ENCODE measurements at places on chromosomes 1 and 21.

- DNase-seq = no peak
Measured at GRCh38 chr1:230185076-230186001, 118.3 kb downstream of the GALNT2 start.

DNA sequence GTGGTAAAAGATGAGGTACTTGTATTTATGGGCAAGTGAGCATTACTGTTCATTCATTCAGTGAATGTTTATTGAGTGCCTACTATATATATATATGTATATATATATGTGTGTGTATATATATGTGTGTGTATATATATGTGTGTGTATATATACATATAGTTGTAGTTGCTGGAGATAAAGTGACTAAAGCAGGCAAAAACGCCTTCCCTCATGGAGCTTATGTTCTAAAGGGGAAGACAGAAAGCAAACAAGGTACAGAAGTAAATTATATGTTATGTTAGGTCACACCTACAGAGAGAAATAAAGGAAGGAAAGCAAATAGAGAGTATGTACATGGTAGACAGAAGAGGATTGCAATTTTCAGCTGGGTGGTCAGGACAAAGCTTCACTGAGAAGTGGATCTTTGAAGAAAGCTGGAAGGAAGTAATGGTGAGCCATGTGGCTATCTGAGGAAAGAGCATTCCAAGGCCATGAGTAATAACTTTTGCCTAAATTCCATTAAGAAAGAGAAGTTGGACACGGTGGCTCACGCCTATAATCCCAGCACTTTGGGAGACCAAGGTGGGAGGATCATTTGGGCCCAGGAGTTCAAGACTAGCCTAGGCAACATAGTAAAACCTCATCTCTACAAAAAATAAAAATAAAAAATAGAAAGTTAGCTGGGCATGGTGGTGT is 33.5 kb upstream of the KLF17 start:
- no peak for DNase-seq

DNA sequence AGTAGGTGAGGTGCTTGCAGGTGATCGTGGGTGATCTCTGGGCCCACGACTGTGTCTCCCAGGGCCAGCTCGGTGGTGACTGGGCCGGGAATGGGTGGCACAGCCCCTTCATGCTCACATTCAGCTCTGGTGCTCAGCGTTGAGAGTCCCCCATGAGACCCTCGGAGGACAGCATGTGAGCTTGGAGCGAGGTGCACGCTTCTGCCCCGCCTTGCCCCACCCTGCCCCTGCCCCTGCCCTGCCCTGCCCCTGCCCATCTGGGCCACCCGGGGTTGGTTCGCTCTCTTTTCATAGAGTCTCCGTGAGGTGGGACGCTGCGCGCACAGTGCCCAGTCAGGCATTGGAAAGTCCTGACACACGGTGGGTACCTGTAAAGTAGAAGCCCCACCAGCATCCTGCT is 75.3 kb upstream of the ACTL8 start:
- no peak for DNase-seq

GRCh38 chr1:159509440-159510228 is 26.2 kb downstream of the OR10J5 start:
- DNase-seq = no peak

GRCh38 chr1:178072326-178072725 is 21.6 kb upstream of the RASAL2 start:
- no peak for DNase-seq

DNA sequence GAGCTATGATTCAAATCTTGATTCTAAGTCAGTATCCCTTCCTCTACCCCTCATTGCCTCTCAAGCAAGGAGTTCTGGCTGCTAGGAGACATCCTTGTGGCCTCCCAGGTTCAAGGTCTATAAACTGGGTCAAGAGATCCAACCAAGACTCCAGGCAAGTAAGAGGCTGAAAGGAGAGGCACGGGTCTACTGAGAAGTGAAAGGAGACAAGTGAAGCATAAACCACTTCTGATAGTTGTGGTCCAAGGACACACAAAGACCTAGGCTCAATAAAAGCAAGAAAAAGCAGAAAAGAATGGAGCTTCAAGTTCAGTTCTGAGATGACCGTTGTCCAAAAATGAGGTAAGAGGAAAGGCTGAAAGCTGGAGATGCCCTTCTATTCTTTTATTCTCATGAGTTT is 17.8 kb upstream of the PPP2R5A start:
- no peak for DNase-seq

DNA sequence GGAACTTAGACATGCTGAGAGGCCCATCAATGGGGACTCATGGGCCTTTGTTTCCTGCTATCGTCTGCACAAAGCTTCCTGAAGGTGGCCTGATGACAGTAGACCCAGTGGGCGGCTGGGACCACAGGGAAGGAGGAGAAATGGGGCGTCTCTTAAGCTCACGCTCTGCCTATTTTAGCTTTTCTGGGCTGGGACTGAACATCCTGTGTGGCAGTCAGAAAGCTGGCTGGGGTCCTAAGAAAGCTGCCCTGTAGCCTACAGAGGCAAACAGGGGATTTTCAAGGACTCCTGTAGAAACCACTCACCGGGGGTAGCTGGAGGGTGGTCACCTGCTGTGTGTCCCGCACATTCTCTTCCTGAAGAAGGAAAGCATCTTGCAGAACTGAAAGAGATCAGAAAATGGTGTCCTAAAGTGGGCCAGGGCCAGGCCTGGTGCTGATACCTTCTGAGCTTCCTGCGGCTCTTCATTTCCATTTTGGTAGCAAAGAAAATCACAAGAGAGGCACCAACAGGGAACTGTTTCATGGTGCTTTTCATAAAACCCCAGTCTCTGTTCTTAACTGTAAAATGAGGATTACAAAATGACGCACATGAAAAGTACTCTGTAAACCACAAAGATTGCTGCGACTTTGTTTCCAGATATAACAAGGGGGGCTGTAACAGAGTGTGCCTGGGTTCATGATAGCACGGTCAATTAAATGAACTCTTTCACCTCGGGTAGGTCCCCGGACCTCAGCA is 8.6 kb downstream of the ZNF496 start:
- DNase-seq = no peak

- no peak for DNase-seq
Measured at GRCh38 chr1:152928671-152929070, 18.3 kb upstream of the SPRR5 start.

DNA sequence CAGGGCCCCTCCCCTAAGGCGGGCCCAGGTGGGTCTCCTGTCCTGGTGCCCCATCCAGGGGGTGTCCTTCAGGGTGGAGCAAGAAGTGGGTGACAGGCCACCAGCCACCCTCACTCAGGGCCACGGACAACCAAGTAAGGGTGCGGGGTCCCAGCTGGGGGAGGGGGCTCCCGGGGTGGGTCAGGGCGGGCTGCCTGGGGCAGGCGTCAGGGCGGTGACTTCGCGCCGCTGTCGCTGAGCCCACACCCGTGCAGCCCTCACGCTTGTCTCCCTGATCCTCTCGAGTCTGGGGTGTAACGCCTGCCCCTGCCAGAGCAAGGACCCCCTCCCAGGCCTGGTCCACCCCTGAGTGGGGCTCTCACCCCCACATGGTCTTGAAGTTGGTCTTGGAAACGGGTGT is 22.2 kb downstream of the ARHGEF16 start:
- no peak for DNase-seq

GRCh38 chr1:156676820-156677615 is at the start of gene NES:
TSS of gene NES (minus strand) at chr1:156677407. CDS start at chr1:156677264, 143 bp downstream.
- DNase-seq = no peak

DNA sequence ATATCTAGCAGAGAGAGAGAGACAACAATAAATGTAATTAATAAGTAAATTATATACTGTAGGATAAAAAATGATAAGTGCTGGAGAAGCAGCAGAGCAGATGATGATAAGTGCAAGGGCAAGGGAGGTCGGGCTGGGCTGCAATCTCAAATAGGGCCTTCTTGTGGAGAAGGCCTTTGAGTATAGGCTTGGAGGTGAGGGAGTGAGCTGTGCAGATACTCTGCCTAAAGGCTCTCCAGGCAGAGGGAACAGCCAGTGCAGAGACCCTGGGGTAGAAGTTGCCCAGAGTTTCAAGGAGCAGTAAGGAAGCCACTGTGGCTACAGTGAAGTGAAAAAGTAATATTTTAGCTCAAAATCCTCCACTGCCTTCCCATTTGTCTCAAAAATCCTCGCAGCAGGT is 59.2 kb upstream of the HTR1D start:
- DNase-seq = no peak

DNA sequence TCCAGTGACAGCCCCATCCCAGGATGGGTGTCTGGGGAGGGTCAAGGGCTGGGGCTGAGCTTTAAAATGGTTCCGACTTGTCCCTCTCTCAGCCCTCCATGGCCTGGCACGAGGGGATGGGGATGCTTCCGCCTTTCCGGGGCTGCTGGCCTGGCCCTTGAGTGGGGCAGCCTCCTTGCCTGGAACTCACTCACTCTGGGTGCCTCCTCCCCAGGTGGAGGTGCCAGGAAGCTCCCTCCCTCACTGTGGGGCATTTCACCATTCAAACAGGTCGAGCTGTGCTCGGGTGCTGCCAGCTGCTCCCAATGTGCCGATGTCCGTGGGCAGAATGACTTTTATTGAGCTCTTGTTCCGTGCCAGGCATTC is 24.2 kb downstream of the PCSK9 start:
- DNase-seq = no peak

DNA sequence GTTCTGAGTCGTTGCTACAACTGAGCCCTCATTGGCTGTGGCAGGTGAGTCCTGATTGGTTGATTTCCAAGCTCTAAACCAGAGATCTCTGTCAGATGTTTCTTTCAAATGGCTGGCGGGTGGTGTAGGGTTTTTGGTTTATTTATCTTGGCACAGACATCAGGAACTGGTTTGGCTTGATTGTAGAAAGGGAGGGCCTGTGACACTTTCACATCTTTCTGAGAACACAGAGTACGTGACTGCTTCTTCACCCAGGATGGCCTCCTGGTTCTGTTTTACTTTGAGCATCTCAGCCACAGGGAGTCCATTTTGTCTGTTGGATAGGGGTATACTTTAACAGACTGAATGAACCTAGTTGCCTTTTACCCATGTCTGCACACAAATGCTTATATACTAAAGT is 89.4 kb upstream of the GPR52 start:
- DNase-seq = no peak

- peak; percentile 49 for DNase-seq
Measured at GRCh38 chr1:7669559-7670311, 101.4 kb upstream of the VAMP3 start.

GRCh38 chr1:193730017-193730416 is 543.6 kb upstream of the B3GALT2 start:
- DNase-seq = no peak

DNA sequence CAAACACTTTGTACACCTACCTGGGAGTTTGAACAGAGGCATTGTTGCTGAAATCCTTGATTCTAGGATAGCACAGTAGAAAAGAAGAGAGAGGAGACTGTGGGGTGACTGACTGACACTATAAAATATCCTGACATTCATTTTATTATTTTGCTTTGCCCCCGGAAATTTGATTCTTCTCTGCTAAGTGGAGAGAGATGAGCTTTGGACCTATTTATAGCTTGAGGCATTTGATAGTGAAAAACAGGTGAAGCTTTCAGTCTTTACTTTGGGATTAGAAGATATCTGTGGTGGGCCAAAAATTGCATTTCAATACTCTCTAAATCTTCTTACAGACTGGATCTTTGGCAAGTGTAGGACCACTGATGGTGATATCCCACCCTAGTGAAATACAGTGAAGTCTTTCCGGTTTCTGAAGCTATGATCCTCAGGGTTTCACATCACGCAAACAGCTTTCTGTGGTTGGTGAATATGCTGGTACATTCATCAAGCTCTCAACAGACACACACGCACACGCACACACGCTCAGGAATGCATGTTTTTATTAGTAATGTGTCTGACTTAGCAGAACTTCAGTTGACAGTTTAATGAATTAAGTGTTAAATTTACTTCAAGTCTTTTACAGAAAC is at the start of gene AMPD1:
Gene AMPD1, minus strand, starts transcription at position 117 of the 629 bp plus-strand sequence. Its CDS starts 75 bp downstream, at position 42.
- DNase-seq = no peak

DNA sequence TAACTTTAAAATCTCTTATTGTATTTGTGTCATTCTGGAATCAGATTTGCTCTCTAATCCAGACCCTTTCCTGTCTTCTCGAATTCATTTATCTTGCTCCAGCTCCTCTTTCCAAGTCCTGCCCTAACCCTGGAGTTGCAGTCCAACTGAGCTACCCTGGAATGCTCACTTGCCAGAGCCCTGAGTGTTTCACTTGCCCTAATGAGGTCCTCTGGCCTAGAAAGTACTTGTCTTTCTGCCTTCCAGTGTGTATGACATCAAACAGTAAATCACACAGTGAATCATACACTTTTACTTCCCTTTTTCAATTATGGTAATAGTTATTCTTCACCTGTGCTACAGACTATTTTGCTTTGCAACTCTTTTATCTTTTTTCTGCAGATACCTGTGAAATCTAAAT is 96.9 kb downstream of the NEK7 start:
- peak; percentile 47 for DNase-seq

GRCh38 chr1:224427346-224427745 is 7.3 kb downstream of the WDR26 start:
- DNase-seq = no peak

DNA sequence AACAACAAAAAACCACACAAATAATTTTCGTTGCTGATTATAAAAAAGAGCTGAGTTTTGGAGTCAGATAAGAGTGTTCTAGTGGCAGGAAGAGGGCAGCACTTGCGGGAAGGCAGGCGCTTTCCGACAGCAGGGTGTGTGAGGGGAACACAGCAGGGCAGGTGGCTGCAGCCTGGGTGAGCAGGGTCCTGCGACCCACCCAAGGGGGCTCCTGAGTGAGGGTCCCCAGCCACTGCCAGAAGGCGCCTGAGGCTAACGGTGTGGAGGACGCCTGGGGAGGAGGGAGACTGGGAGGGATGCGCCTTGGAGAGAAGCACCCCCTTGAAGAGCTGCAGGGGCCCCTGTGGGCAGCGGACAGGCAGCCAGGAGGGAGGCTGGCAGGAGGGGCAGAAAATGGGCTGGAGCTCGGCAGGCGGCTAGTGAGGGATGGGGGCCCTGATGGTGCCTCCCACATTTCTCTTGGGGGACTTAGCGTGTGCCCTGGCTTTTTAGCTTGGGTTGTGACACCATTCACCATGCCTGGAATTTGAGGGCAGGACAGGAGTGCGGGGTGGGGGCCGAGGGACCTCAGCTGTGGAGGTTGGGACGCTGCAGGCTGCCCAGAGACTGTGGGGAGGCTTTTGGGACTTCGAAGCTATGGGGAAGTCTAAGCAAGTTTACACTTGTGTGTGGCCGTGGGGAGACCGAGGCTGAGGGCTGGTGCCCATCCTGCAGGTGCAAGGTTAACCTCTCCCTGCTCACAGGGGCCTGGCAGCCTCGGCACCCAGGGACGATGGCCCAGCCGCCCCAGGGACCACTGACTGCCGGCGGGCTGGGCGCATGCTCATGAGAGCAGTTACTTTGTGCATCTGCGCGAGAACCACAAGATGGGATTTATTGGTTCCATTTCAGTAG is 111.4 kb downstream of the SIK1 start:
- peak; percentile 29 for DNase-seq

Data from OCI-LY7 (cell line).